HepG2 (cell line): ENCODE measurements at places on chromosomes 4 and X.
A peak's percentile ranks its signal among the peaks of the same experiment; 100 is the strongest.

GRCh38 chr4:142845293-142846107 is 601 bp downstream of the INPP4B start:
- no peak for DNase-seq

- no peak for DNase-seq
Observed at GRCh38 chrX:41559235-41560052, 112.3 kb downstream of the NYX start.

GRCh38 chrX:10598540-10598939 is 21.8 kb downstream of the MID1 start:
- DNase-seq: no peak

- peak; percentile 44 for DNase-seq
Observed at GRCh38 chrX:115952417-115953092, 218.0 kb upstream of the AGTR2 start.

GRCh38 chr4:154485127-154485773 is 6.3 kb downstream of the DCHS2 start:
- DNase-seq: no peak

- peak; percentile 5 for DNase-seq
Observed at GRCh38 chr4:48681856-48682255, 98.2 kb downstream of the FRYL start.

GRCh38 chr4:53905941-53906377 is 158.4 kb downstream of the CHIC2 start:
- DNase-seq: peak; percentile 36

DNA sequence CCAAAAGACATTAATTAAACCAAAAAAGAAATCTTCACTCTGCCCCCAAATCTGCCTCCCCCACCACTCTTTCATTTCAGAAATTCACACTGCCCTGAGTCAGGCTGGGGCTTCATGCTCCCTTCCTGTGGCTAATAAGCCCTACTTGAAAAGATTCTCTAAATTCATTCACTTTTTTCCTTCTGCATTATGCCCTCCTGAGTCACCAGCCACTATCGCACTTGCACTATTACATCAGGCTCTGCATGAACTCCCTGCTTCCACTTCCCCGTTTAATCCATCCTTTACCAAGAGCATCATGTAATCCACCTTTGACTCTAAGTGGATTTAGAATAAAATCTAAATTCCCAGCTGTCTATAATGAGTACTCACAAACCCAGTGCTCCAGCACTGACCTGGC is 295.4 kb upstream of the KLF3 start:
- DNase-seq: no peak

DNA sequence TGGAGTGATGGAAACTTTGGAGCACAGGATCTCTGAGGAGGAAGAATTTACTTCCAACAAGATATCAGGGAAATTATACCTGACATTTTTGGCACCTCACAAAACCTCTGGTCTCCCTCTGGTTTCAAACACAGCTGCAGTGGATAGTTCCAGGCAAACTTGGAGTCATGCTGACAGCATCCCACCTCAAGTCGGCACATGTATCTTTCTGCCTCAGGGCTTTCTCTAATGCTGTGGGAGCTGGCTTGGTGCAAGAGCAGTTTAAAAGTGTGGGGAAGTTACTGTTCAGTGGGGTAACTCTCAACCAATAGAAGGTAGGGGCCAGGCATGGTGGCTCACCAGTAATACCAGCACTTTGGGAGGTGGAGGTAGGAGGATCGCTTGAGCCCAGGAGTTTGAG is 207.1 kb upstream of the NHS start:
- DNase-seq: no peak

DNA sequence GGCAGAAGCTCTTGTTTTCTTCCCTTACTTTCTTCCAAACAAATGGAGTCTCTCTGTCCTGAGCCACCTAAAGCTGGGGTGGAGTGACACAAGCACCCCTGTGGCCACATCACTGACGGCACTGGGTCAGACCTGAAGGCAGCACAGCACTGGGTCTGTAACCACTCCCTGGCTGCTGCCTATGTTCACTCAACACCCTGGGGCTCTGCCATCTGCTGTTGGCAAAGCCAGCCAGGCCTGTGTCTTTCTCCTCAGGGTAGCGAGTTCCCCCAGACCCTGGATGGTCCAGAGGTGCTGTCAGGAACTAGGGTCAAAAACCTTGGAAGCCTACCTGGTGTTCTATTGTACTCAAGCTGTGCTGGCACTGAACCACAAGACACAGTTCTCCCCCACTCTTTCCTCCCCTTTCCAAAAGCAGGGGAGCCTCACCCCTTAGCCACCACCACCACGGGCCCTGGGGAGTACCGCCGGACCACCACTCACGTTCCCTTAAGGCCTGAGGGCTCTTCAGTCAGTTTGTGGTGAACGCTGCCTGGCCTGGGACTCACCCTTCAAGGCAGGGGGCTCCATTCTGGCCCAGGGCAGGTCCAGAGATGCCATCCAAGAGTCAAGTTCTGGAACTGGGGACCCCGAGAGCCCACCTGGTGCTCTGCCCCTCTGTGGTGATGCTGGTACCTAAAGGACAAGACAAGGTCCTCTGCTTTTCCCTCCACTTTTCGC is 31.5 kb downstream of the TMEM271 start:
- no peak for DNase-seq

- DNase-seq: peak; percentile 33
Observed at GRCh38 chr4:85968945-85969819, 390.7 kb downstream of the MAPK10 start.

DNA sequence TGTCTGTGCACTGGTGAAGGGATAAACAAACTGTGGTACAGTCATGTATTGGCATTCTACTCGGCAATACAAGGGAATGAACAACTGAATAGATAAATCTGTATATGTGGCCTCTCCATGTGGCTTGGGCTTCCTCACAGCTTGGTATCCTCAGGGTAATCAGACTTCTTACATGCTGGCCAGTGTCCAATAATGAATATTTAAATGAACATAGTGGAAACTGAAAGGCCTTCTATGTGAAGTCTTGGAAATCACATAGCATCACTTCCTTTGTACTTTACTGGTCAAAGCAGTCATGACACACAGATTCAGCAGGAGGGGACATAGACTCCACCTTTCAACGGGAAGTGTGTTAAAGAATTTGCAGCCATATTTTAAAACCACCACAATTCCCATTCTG is 33.4 kb upstream of the GPR101 start:
- DNase-seq: no peak

DNA sequence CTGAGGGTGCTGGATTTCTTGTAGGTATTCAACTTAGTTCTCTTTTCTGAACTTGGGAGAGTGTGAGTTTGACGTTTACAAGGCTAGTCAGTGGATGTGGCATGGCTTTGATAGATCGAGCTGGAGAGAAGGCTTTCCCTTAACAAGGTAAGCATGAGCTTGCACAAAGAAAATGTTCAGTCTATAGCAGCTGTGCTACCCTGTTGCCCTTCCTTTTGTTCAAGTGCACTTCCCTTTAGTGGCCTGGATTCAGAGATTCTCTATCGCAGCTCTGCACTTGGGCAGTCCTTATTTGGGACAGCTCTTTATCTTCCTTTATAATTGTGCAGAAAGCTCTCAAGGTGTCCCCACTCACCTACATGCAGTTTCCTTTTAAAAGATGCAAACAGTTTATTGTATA is 198.0 kb downstream of the ARHGAP24 start:
- DNase-seq: no peak

DNA sequence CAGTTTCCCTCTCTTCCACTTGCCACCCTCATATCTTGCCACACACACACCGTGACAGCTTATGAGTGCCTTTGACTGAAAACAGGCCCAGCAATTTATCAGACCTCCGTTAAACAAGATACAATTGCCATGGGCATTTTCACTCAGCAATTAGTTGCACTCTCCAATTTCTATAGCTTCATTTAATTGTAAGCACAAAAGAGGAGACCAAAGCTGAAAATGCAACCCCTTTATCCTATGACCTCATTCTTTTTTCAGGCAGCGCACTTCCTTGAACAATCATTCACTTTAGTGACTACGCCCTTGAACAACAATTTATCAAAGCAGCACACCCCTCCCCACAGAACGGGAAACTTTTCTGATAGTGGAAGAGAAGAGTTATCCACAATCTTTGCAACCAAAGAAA is 4.1 kb downstream of the POF1B start:
- DNase-seq: no peak

- DNase-seq: no peak
Observed at GRCh38 chr4:46839128-46839527, 69.9 kb downstream of the COX7B2 start.

- DNase-seq: no peak
Observed at GRCh38 chr4:94965852-94966251, 208.1 kb downstream of the BMPR1B start.

GRCh38 chr4:139557556-139558110 is 1.6 kb upstream of the SETD7 start:
- DNase-seq: no peak

GRCh38 chrX:138775517-138775916 is 64.0 kb upstream of the FGF13 start:
- peak; percentile 0 for DNase-seq

DNA sequence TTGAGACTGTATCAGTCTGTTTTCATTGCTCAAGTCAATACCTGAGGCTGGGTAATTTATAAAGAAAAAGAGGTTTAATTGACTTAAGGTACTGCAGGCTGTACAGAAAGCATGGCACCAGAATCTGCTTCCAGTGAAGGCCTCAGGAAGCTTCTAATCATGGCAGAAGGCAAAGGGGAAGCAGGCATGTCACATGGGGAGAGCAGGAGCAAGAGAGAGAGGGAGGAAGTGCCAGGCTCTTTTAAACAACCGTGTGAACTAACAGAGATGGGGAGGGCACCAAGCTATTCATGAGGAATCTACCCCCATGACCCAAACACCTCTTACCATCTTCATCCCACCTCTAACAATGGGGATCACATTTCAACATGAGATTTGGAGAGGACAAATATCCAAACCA is 7.2 kb upstream of the TMEM131L start:
- no peak for DNase-seq

DNA sequence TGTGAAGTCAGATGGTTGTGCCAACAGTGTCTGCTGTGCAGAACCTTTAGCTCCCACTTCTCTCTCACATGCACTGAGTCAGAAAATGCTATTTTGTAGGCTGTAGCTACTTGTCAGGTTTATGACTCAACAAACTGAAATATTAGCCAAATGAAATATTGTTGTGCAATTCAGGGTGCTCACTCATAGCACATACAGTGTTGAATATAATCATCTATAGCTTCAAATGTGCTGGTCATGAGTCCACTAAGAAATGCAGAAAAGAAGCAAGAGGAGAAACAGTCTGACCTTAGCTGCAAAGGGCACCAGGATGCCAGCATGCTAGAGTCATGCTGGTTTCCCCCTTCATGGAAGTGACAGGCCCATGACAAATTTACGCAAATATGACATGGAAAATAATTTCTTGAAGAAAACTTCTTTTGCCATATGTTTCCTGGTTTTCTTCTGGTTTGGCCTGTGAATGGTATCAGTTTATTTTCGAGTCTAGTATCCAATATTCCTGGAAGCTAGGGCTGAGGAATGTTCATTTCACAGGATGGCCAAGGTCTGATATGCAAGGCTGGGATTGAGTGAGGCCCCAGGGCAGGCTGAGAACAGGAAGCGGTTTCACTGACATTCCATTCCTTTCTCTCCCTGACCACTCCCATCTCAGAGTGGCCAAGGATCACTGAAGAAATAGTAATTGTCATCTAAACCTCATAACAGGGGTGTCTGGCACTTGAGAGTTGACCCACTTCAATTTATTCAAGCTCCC is 10.3 kb upstream of the CXCL2 start:
- DNase-seq: no peak

- DNase-seq: no peak
Observed at GRCh38 chr4:87531621-87532020, 2.4 kb upstream of the SPARCL1 start.

- DNase-seq: no peak
Observed at GRCh38 chrX:576904-577560, 53.6 kb upstream of the SHOX start.

DNA sequence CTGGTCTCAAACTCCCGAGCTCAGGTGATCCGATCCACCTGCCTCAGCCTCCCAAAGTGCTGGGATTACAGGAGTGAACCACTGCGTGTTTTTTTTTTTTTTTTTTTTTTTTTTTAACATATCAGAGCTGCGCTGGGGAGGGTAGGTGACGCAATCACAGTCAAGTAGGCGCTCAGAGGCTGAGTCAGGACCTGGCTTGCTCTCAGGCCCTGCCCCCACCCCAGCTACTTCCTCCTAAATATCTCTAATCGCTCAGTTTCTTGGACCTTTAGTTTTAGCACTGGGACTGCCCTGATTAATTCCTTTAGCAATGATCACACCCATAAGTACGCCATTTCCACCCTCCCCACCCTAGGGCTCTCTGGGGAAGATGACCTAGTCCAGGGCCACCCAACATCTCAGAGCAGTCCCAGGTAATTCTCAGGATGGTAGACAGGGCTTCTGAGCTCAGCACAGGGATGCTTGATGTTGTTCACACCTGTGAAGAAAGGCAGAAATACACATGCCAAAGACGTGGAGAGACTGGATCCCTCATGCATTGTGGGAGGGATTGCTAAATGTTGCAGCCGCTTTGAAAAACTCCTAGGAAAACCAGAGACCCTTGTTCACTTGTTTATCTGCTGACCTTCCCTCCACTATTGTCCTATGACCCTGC is 50.2 kb downstream of the DDX3X start:
- DNase-seq: no peak

- no peak for DNase-seq
Observed at GRCh38 chrX:37846141-37846540, 1.2 kb downstream of the DYNLT3 start.

DNA sequence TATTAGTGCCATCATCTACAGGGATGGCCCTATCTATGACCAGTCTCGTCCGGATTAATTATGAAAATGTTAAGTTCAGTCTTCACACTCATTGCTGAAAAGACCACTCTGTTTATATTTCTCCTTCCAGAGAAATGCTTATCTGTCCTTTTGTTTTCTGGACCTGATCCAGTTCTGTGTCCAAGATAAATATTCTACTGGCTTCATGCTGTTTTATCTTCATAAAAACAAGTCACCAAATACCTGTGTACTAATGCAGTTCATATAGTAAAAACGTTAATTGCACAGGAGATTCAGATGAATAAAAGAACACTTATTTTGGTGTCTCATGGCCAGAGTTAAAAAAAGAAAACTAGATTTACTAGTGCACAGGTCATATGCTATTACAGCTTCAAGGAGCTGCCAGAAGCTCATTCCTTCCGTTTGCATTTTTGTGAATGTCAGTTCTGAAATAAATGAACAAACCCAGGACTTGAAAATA is 17.3 kb downstream of the FNIP2 start:
- no peak for DNase-seq

- no peak for DNase-seq
Observed at GRCh38 chrX:119069128-119069527, 3.7 kb upstream of the CT47C1 start.

DNA sequence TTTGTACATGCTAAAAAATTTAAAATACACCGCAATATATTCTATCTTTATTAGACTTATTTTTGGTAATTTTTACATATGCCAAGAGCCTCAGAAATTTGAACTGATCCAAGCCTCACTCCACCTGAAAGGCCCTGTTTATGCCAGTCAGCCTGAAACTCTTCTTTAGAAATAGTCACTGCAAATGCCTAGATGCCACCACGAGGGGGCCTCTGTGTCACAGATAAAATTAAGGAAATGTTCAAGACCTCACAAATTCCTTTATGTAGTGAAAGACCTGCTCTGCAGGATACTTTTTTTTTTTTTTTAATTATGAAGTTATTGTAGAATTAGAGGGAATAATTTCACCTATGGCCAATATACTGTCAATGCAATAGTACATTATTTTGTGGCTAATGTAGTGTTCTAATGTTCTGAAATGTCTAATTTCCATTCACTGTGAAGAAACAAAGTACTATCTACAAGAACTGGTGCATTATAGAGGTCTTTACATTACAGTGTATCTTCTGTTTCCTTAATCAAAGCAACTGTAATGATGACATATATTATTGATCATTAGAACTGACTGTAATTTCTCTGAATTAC is 69.8 kb downstream of the DTHD1 start:
- DNase-seq: peak; percentile 19

GRCh38 chr4:119490335-119490734 is 138.3 kb downstream of the PDE5A start:
- DNase-seq: no peak
